ENCODE measurements at places on chromosomes 6 and 20. TPM values are rescaled to one million over a fixed set of nuclear protein-coding genes. Genes with fewer than 3 reads are reported as not detected.

BMP7 gene
- 15.0 TPM for total RNA-seq

HLA-DOB gene
- total RNA-seq, result 0.69 TPM

APCDD1L gene
- total RNA-seq, result 3.0 TPM

WFDC10B gene
- total RNA-seq, result not detected

CSE1L gene
- total RNA-seq, result 60.8 TPM

PTK6 gene
- 3.8 TPM for total RNA-seq

BPIFB1 gene
- not detected for total RNA-seq

PAK5 gene
- total RNA-seq, result 0.30 TPM

UBE2C gene
- total RNA-seq, result 11.9 TPM

SLC35D3 gene
- 0.10 TPM for total RNA-seq

NRSN1 gene
- 0.39 TPM for total RNA-seq

ARMH2 gene
- total RNA-seq, result not detected

OXT gene
- total RNA-seq, result not detected

HEY2 gene
- total RNA-seq, result 2.3 TPM

C20orf202 gene
- total RNA-seq, result 0.69 TPM

PABPC1L gene
- total RNA-seq, result 18.3 TPM

HSD17B8 gene
- 13.4 TPM for total RNA-seq

CHRNA4 gene
- total RNA-seq, result 0.20 TPM

SEC23B gene
- 35.6 TPM for total RNA-seq

NKX2-4 gene
- total RNA-seq, result not detected

PRKN gene
- 5.2 TPM for total RNA-seq

RHAG gene
- 5.8 TPM for total RNA-seq

EYA2 gene
- total RNA-seq, result 0.59 TPM

PSORS1C1 gene
- 5.9 TPM for total RNA-seq

MEA1 gene
- total RNA-seq, result 28.9 TPM

C20orf141 gene
- total RNA-seq, result not detected

HLA-DPB1 gene
- 19.6 TPM for total RNA-seq

PGC gene
- total RNA-seq, result not detected

ARMC2 gene
- 5.2 TPM for total RNA-seq

SPATA25 gene
- total RNA-seq, result 0.69 TPM

GTF3C6 gene
- total RNA-seq, result 25.5 TPM

KIFC1 gene
- total RNA-seq, result 9.5 TPM

TDRD6 gene
- 0.20 TPM for total RNA-seq

PRR18 gene
- total RNA-seq, result 0.20 TPM

VNN1 gene
- total RNA-seq, result 0.89 TPM

PLCB1 gene
- 23.8 TPM for total RNA-seq

TNXB gene
- 64.4 TPM for total RNA-seq

RAB44 gene
- total RNA-seq, result 0.59 TPM

E2F1 gene
- total RNA-seq, result 3.7 TPM

SLC22A2 gene
- total RNA-seq, result not detected

RSPO4 gene
- total RNA-seq, result 1.1 TPM

DEK gene
- total RNA-seq, result 125 TPM

CLDN20 gene
- total RNA-seq, result 0.30 TPM

HSPA1L gene
- 1.8 TPM for total RNA-seq

TGM2 gene
- 4.8 TPM for total RNA-seq

CCR6 gene
- 0.30 TPM for total RNA-seq

ULBP3 gene
- total RNA-seq, result 3.9 TPM

COL11A2 gene
- 1.4 TPM for total RNA-seq

CST2 gene
- not detected for total RNA-seq

LINC00237 gene
- total RNA-seq, result not detected

FKBP1C gene
- total RNA-seq, result not detected

ULBP1 gene
- 0.69 TPM for total RNA-seq

GJA10 gene
- not detected for total RNA-seq

PTCHD4 gene
- 2.1 TPM for total RNA-seq

CLPSL2 gene
- not detected for total RNA-seq

SLC22A16 gene
- 2.0 TPM for total RNA-seq

All from skin of body (tissue), 3 donors.